ENCODE measurements at places on chromosomes 1 and 21. TPM values are rescaled to one million over a fixed set of nuclear protein-coding genes. Genes with fewer than 3 reads are reported as not detected.

DNA sequence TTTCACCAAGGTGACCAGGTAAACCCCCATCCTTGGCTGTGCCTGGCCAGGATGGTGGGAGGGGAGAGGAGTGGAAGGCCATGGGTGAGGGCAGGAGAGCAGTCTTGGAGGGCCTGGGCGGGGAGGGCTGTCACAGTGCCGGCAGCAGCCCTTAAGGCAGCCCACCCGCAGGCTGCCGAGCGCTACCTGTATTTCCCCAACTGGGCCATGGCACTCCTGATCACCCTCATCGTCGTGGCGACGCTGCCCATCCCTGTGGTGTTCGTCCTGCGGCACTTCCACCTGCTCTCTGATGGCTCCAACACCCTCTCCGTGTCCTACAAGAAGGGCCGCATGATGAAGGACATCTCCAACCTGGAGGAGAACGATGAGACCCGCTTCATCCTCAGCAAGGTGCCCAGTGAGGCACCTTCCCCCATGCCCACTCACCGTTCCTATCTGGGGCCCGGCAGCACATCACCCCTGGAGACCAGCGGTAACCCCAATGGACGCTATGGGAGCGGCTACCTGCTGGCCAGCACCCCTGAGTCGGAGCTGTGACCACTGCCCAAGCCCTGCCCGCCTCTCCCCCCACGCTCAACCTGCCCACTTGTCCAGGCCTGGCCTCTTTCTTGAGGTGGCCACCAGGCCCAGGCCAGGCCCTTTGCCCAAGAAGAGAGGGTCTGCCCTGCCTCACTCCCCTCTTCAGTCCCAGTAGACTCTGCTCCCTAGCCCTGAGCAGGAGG, 12.0 kb upstream of the KCNC4 start:
- no peak for DNase-seq

- DNase-seq, result no peak
These were observed 842 bp upstream of the SPRR2A start for GRCh38 chr1:153058154-153058553.

The TTC34 gene
- total RNA-seq, result 0.10 TPM

The TAF13 gene
- total RNA-seq, result 48.0 TPM

DNA sequence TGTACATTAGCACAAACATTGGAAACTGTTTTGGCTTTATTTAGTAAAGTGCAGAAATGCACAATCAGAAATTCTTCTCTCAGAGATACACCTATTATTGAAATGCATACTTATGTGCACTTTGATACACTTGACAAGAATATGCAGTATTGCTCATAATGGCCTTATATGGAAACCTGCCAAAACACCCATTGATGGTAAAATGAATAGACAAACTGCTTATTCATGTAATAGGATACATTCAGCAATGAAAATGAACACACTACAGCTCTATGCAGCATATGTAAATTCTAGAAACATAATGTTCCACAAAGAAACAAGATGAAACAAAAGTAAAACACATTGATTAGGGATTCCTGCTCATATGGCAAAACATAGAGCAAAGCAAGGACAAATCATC, 223.9 kb downstream of the S1PR1 start:
- DNase-seq, result no peak

GRCh38 chr1:160159846-160160245, 8.4 kb downstream of the ATP1A4 start:
- no peak for DNase-seq

DNA sequence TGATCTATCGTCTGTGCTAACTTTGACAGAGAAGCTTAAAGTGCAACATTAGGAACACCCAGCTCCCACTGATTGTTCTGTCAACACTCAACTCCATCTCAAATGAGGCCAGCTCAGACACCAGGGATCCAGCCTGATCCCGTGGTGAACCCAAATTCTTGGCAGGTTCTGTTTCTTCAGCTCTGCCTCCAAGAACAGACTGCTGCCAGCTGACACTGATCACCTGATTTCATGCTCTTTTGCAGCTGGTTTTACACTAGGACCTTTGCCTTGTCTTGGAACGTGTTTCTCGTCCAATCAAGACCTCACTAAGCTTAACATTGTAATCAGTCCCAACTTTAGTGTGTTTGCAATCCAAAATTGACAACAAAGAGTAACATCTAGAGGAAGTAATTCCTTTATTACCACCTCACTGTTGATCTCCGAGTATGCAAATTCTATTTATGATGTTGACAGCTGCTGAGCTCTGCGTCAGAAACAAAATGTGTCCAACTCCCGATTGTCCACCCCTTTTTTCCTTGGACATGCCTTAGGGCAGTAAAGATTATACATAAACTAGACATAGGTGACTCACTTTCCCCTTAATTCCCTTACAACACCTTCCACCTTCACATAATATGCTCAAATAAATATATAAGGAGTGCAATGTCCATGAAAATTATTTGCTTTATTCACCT, 1.6 kb upstream of the HYI start:
- DNase-seq, result no peak

DNA sequence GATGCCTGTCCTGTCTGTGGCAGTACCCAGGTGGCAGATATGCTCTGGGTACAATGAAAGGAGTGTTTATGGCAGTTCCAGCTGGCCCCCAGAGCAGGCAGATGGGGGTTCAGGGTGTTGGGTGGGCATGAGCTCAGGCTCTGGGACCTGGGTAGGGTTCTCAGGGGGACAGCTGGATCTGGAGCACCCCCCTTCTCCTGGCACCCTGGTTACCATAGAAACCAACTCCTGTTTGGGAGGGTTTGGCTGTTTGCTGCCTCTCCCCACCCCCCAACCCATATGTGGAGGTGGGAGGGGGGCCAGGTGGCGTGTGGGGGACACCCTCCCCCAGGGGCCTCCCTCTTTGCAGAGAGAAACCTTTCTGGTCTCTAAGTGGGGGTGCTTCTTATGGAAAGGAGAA, 7.1 kb downstream of the FOXO6 start:
- no peak for DNase-seq

DNA sequence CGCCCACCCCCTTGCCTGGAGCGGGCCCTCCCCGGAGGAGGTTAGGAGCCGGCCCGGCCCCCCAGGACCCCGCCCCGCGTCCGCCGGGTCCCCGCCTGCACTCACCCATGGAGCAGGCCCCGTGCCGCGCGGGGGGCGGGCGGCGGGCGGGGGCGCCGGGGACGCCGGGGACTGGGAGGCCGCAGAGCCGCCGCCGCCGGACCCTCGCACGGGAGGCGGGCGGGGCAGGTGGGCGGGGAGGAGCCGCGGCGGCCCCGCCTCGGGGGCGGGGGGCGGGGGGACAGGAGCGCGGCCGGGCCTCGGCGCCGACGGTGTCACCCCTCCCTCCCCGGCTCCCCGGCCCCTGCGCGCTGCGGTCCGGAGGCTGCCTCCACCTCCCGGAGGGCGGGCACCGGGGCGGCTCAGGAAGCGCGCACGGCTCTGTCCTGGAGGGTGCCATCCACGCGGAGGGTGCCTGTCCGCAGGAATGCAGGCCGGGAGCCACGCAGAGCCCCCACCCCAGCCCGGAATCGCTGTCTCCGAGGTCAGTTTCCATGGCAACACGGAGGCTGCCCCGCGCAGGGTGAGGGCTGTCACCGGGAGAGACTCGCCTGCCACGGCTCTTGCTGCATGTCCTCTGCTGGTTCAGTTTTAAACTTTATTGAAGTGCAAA, 5.9 kb upstream of the PLEKHG5 start:
- no peak for DNase-seq

- no peak for DNase-seq
These were observed 264.5 kb downstream of the MRPL39 start for GRCh38 chr21:25342816-25343215.

The CELA3A gene
- not detected for total RNA-seq

The MYOC gene
- not detected for total RNA-seq

The MTX1 gene
- 45.6 TPM for total RNA-seq

- DNase-seq, result no peak
These were observed 100.2 kb downstream of the SMYD2 start for GRCh38 chr1:214380986-214381695.

The RNF2 gene
- 25.3 TPM for total RNA-seq

DNA sequence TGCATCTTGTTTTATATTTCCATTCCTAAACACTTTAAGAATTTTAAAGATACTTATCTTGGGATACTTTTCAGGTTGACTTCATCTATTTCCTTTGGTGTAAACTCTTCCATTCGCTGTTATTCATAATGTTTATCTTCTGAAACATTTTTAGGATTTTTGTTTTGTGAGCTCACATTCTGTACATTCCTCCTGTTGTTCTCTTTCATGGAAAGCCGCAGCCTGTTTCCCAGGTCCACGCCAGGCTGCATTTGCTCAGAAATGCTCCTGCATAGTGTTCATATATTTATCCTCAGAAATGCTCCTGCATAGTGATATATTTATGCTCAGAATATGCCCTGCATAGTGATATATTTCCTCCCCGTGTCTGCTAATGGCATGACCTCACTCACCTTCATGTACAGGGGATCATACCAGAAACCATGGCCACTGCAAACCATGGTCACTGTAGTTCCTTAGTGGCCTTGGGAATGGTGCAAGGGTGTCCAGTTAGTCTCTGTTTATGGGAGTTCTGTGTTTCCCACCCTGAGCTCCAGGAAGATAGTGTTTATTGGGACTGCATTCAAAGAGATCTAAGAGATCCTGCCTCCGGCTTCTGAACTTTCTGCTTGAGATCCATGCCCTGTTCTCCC, 153.9 kb upstream of the GREM2 start:
- no peak for DNase-seq

- no peak for DNase-seq
These were observed 30.4 kb downstream of the KCNN3 start for GRCh38 chr1:154839691-154840090.

- no peak for DNase-seq
These were observed 8.4 kb downstream of the PRRX1 start for GRCh38 chr1:170672316-170672715.

GRCh38 chr1:219105893-219106292, 67.8 kb upstream of the LYPLAL1 start:
- DNase-seq, result no peak

- DNase-seq, result no peak
These were observed 18.0 kb downstream of the BMP8A start for GRCh38 chr1:39509360-39510009.

The BCAR3 gene
- total RNA-seq, result 46.9 TPM

The CLIC6 gene
- 0.15 TPM for total RNA-seq

The CD2 gene
- not detected for total RNA-seq

DNA sequence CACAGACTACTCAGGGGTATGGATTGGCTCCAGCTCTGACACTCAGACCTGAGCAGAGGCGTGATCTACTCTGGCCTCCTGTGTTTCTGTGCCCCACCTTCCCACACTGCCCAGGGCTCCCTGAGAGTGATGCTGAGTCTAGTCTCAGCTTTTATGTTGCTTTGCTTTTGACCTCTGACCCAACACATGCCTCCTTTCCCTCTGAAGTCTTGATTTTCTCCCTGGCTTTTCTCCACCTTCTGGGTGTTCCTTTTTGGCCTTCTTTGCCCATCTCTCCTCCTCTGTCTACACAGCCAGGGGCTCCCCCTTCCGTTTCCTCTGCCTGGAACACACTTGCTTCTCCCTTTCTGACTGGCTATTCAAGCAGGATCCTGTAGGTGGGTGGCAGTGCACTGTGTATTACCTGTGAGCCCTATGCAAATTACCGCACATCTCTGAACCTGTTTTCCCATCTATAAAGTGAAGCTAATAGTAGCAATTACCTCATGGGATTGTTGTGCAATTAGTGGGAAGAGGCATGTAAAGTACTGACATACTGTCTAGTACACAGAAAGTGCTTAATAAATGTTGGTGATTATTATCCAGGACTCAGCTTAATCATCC, 13.7 kb upstream of the MEX3A start:
- DNase-seq, result no peak

The C1orf185 gene
- total RNA-seq, result not detected

GRCh38 chr1:19455353-19455752, 30.0 kb downstream of the CAPZB start:
- DNase-seq, result no peak

GRCh38 chr1:15501208-15502032, 22.6 kb downstream of the CASP9 start:
- DNase-seq, result no peak

The PADI6 gene
- total RNA-seq, result not detected

- DNase-seq, result no peak
These were observed 18.9 kb downstream of the CDK18 start for GRCh38 chr1:205523261-205523890.

- DNase-seq, result no peak
These were observed 23.7 kb downstream of the WARS2 start for GRCh38 chr1:119116725-119117124.

The STX12 gene
- total RNA-seq, result 140 TPM

DNA sequence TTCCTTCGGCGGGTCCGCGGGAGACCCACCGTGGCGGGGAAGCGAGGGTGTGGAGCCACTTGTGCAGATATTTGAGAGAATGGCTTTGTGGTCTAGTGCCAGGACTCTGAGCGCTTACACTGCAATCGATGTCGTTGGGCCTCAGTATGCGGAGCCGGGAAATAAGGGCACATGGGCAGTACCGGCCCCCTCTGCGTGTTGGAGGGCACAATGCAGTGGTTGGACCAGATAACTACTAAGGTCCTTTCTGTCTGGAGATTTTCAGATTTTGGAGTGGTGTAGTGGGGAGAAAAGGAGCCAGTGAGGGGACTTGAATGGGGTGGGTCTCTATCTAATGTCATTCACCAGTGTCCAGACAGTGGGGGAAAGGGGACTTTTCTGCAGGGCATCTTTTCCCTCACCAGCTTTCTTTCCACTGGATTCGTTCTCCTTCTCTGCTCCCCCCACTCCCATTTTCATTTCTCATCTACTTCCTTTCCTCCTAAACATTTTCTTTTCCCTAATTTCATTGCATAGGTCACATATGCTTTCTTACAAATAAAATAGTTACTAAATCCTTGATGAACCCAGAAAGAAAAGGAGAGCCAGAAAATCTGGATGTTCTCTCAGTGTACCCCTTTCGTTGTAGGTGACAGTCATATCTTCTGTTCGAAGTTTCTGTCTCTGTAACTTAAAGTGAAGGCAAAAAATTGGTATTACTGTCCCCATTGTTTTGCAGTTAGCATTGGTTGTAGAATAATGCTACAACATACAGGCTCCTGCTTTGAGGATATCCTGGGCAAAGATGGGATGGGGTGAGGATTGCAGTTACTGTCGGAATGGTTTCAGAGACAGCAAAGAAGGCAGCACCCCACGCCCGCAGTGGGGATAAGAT, 1.4 kb downstream of the ATF3 start:
- no peak for DNase-seq

GRCh38 chr1:111733183-111733991, 5.8 kb downstream of the INKA2 start:
- peak; percentile 89 for DNase-seq

GRCh38 chr1:4253935-4254334, 353.9 kb upstream of the C1orf174 start:
- DNase-seq, result no peak

The CHRM3 gene
- 3.4 TPM for total RNA-seq

DNA sequence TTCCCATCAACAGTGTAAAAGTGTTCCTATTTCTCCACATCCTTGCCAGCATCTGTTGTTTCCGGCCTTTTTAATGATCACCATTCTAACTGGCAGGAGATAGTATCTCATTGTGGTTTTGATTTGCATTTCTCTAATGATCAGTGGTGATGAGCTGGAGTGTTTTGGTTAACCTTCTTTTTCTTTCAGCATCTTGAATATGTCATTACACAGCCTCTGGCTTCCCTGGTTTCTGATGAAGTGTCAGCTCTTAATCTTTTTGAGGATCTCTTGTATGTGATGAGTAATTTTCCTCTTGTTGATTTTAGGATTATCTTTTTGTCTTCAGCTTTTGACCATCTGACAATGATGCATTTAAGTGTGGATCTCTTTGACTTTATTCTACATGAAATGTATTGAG, 133.2 kb upstream of the GRIK3 start:
- no peak for DNase-seq
